ENCODE measurements at places on chromosomes 5 and 9. TPM values are rescaled to one million over a fixed set of nuclear protein-coding genes. Genes with fewer than 3 reads are reported as not detected.

Gene TMOD1
- total RNA-seq: 1.6 TPM

Gene ZNF483
- 5.7 TPM for total RNA-seq

Gene ALG2
- 46.7 TPM for total RNA-seq

Gene ANKRD18B
- total RNA-seq: 13.8 TPM

Gene CDKN2A
- 25.0 TPM for total RNA-seq

Gene GPR151
- not detected for total RNA-seq

Gene NUTM2G
- total RNA-seq: not detected

Gene C5orf34
- 1.7 TPM for total RNA-seq

Gene SNX30
- total RNA-seq: 20.7 TPM

Gene CSNK1A1
- 512 TPM for total RNA-seq

Gene SVEP1
- total RNA-seq: 0.17 TPM

Gene SMIM27
- 6.8 TPM for total RNA-seq

Gene TAF11L10
- total RNA-seq: not detected

Gene DNAJB5
- 8.7 TPM for total RNA-seq

Gene FOXD4
- total RNA-seq: not detected

Gene IL9
- total RNA-seq: not detected

Gene PTPRD
- total RNA-seq: 85.4 TPM

Gene NIPSNAP3A
- 69.3 TPM for total RNA-seq

Gene LHX6
- 0.10 TPM for total RNA-seq

Gene PDGFRB
- total RNA-seq: 0.52 TPM

Gene ZFP2
- total RNA-seq: 6.4 TPM

Gene ROPN1L
- total RNA-seq: 3.1 TPM

Gene JAKMIP2
- total RNA-seq: not detected

Gene FBXO4
- total RNA-seq: 18.6 TPM

Gene GLDC
- total RNA-seq: 129 TPM

Gene NKD2
- 0.10 TPM for total RNA-seq

Gene PCDHB6
- total RNA-seq: 0.40 TPM

Gene SYNPO
- 23.1 TPM for total RNA-seq

Gene P4HA2
- total RNA-seq: 441 TPM

Gene GFPT2
- 10.2 TPM for total RNA-seq

Gene SLC28A3
- 0.15 TPM for total RNA-seq

Gene IL5
- total RNA-seq: not detected

Gene HSD17B3
- total RNA-seq: 0.10 TPM

Gene TEX48
- not detected for total RNA-seq

Gene SPINK1
- total RNA-seq: 0.40 TPM

Gene AQP7
- total RNA-seq: 0.25 TPM

Gene TMEM215
- not detected for total RNA-seq

Gene ROR2
- total RNA-seq: 4.4 TPM

Gene ARAP3
- total RNA-seq: 3.6 TPM

Gene PCDHA6
- 1.0 TPM for total RNA-seq

Gene OLFM1
- total RNA-seq: not detected

Gene INSYN2B
- 1.5 TPM for total RNA-seq
